Endothelial cell (in vitro differentiated cells): ENCODE measurements at places on chromosomes 7 and 10. TPM values are rescaled to one million over a fixed set of nuclear protein-coding genes. Genes with fewer than 3 reads are reported as not detected.

DNA sequence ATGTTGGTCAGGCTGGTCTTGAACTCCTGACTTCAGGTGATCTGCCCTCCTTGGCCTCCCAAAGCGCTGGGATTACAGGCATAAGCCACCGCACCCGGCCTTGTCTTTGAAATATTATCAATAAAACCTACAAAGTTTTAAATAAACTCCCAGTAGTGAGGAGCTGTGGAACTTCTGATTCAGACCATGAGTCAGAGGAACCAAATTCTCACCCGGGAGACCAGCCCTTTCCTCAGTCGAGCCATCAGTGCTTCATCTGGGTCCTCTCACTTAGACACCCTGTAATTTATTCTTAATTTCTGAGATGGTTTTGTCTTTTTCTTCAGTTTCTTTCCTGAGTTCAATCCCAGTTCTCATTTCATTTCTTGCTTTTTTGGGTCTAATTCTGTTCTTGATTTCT is 68.6 kb downstream of the DYNC2I1 start:
- H3K27ac ChIP-seq, result no peak overlapping the region
- peaks cover 61% of the 10 kb centered on the region for H3K36me3 ChIP-seq
- DNase-seq, result no peak
- H3K27me3 ChIP-seq, result peaks cover 4% of the 10 kb centered on the region
- no peaks in the 10 kb centered on the region for H3K4me1 ChIP-seq

The GPR22 gene
- total RNA-seq, result not detected

- no peak overlapping the region for H3K4me3 ChIP-seq
- peaks cover 11% of the 10 kb centered on the region for H3K27me3 ChIP-seq
- H3K4me1 ChIP-seq, result no peaks in the 10 kb centered on the region
- no peak for DNase-seq
- H3K27ac ChIP-seq, result peak overlapping the region; percentile 15
- peaks cover 3% of the 10 kb centered on the region for H3K36me3 ChIP-seq
These were observed 182.9 kb downstream of the PTPN20 start for GRCh38 chr10:47094126-47094525.

The FAM25G gene
- total RNA-seq, result not detected

- H3K4me1 ChIP-seq, result no peaks in the 10 kb centered on the region
- no peaks in the 10 kb centered on the region for H3K36me3 ChIP-seq
- peaks cover 4% of the 10 kb centered on the region for H3K27me3 ChIP-seq
- no peak for DNase-seq
- no peak overlapping the region for H3K4me3 ChIP-seq
These were observed 4.6 kb downstream of the GRID2IP start for GRCh38 chr7:6546498-6547251.

The CH25H gene
- 10.0 TPM for total RNA-seq

- H3K27me3 ChIP-seq, result no peaks in the 10 kb centered on the region
- no peak overlapping the region for H3K27ac ChIP-seq
- H3K36me3 ChIP-seq, result no peaks in the 10 kb centered on the region
- no peak for DNase-seq
These were observed 220.3 kb downstream of the SNX13 start for GRCh38 chr7:17719998-17720397.

The TBX20 gene
- 0.36 TPM for total RNA-seq

DNA sequence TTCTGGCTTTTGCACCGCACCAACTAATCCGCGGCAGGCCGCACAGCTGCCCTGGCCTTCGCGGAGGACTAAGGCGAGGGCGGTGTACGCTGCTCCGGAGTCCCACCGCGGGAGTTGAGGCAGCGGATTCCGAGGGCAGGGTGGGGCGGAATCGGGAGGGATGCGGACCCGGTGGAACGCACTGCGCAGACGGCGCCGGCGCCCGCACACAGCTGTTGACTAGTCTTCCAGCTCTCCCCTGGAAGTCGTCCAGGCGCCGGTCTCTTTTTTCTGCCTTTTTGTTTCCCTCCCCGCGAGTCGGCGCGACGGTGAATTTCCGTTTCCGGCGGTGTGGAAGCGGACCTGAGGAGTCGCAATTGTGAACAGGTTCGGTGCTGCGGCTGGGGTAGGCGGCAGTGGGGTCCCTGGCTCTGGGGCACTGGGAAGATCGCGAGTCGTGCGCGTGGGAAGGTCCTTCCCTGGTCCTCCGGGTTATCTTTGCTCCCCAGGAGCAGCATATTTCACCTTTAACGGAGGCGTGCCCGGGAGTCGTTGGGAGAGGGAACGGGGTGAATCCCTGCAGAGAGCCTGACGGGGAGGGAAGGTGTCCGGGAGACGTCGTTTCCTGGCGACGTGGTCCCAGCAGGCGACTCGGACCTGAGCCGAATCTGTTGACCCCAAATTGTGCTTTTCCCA is at the start of gene ASAH2B:
TSS of gene ASAH2B (plus strand) at position 319 of the 675 bp plus-strand sequence. CDS start 5,195 bp downstream, outside the sequence.
- peaks cover 8% of the 10 kb centered on the region for H3K27me3 ChIP-seq
- H3K4me1 ChIP-seq, result peaks cover 24% of the 10 kb centered on the region
- H3K36me3 ChIP-seq, result no peaks in the 10 kb centered on the region
- H3K27ac ChIP-seq, result peak within 1 kb of the TSS; percentile 99

DNA sequence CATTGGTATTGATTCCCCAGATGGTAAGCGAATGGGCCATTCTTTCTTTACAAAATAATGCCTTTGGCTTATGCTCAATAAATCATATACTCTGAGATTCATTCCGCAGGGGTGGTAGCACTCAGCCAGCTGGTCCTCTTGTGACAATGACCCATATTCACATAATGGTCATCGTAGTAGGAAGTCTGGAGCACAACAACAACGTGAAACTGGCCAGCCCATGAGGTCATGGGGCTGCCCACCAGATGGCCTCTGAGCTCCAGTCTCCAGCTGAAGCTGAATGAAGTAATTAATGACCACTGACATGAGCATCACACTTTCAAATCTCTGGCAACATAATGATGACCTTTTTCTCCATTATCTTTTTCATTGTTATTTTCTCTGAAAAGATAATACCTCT is 42.3 kb upstream of the SORCS1 start:
- H3K4me3 ChIP-seq, result no peak overlapping the region
- DNase-seq, result no peak
- no peaks in the 10 kb centered on the region for H3K36me3 ChIP-seq
- H3K27me3 ChIP-seq, result no peaks in the 10 kb centered on the region

DNA sequence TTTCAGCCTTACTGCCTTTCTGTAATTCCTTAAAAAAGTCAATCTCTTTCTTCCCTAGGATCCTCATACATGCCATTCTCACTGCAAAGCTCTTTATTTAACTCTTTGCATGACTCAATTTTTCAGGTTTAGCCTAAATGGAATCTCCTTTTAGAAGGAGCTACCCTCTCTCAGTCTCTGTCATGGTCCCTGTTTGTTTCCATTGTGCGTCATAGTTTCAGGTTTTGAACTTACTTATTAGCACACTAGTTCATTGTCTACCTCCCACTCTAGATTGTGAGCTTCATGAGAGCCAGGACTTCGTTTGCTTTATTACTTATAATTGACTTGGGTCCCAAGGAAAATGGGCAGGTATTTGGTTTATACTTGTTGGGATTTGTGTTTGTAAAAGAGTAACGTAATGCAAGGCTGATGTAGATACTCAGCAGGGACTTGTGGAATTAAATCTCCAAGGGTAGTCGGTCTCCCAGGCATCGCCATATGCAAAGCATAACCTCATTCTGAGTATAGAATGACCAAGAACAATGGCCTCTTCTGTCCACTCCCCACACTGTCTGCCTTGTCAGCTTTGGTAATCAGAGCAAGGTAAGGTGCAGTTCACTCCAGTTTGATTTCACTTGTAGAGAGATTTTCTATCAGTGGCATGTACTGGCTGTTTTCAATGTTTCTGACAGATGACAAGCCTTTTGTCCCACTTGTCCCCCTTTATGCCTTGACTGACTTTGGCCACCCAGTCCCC is 252.0 kb downstream of the SORCS3 start:
- no peaks in the 10 kb centered on the region for H3K27me3 ChIP-seq
- H3K4me3 ChIP-seq, result no peak overlapping the region
- DNase-seq, result no peak
- H3K36me3 ChIP-seq, result no peaks in the 10 kb centered on the region

GRCh38 chr7:2936301-2936700 is 92.2 kb upstream of the GNA12 start:
- no peak for DNase-seq
- peaks cover 5% of the 10 kb centered on the region for H3K27me3 ChIP-seq
- H3K27ac ChIP-seq, result no peak overlapping the region
- H3K36me3 ChIP-seq, result peaks cover 5% of the 10 kb centered on the region
- no peak overlapping the region for H3K4me3 ChIP-seq

DNA sequence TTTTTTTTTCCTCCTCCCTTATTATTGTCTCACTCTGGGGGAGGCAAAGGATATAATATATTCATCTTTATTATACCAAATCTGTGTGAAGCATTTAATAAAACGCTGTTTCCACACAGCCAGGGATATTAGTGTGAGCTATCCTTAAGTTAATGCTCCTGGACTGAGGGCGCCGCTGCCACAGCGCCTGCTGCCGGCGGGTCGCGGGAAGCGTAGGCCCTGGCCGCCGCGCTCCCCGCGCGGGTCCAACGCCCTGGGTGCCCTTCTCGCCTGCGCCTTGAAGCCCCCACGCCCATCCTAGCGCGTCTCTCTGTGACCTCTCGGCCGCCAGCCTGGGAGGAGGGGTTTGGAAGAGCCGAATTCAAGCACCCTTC is 9.5 kb upstream of the LBX1 start:
- H3K36me3 ChIP-seq, result no peaks in the 10 kb centered on the region
- no peak overlapping the region for H3K4me3 ChIP-seq
- DNase-seq, result peak; percentile 66
- H3K4me1 ChIP-seq, result peaks cover 14% of the 10 kb centered on the region
- peaks cover 37% of the 10 kb centered on the region for H3K27me3 ChIP-seq

GRCh38 chr10:6363511-6363910 is 160.8 kb downstream of the PFKFB3 start:
- DNase-seq, result no peak
- no peak overlapping the region for H3K4me3 ChIP-seq
- no peaks in the 10 kb centered on the region for H3K36me3 ChIP-seq
- H3K27ac ChIP-seq, result no peak overlapping the region
- peaks cover 1% of the 10 kb centered on the region for H3K27me3 ChIP-seq

- no peaks in the 10 kb centered on the region for H3K4me1 ChIP-seq
- H3K4me3 ChIP-seq, result no peak overlapping the region
- no peak for DNase-seq
- no peaks in the 10 kb centered on the region for H3K27me3 ChIP-seq
- no peak overlapping the region for H3K27ac ChIP-seq
These were observed 113.9 kb upstream of the PRR15 start for GRCh38 chr7:29449569-29450260.

GRCh38 chr7:87534072-87534471 is 58.6 kb upstream of the ABCB4 start:
- no peak overlapping the region for H3K27ac ChIP-seq
- no peak overlapping the region for H3K4me3 ChIP-seq
- no peak for DNase-seq

DNA sequence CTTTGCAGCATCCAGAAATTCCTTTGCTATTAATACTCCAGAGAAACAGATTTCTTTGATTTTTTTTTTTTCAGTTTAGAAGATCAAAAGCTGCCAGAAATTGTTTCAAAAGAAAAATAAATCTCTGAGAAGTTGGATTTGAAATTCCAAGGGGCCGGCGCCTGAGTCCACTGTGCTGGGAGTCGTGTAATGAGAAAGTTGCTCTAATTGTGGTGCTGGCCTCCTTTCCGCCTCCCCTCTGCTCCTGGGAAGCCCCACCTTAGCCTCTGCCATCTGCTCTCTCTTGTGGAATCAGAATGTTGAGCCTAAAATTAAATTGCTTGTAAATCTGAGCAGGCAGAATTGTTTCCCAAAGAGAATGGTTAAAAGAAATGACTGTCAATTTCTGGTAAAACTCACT is 93.3 kb downstream of the EMX2 start:
- DNase-seq, result no peak
- H3K36me3 ChIP-seq, result no peaks in the 10 kb centered on the region
- H3K4me1 ChIP-seq, result no peaks in the 10 kb centered on the region
- H3K4me3 ChIP-seq, result no peak overlapping the region

DNA sequence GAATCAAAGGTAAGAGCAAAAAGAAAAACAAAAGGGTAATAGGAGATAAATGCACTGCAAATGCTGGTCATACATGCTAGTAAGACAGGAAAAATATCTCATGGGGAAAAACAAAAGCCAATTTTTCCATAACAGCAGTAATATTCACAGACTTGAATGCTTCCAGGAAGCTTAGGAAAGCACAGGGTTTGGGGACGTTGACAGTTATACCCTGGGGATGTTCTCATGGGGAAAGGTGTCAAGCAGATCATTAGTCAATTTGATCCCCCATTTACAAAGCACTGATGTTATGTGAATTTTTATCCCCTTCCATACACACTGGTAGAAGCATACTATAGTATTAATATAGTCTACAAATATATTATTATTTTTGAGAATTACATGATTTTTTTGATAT is 232.7 kb downstream of the SORCS1 start:
- H3K4me3 ChIP-seq, result no peak overlapping the region
- no peak overlapping the region for H3K27ac ChIP-seq
- H3K36me3 ChIP-seq, result no peaks in the 10 kb centered on the region
- DNase-seq, result no peak
- H3K27me3 ChIP-seq, result no peaks in the 10 kb centered on the region
- H3K4me1 ChIP-seq, result peaks cover 18% of the 10 kb centered on the region

GRCh38 chr7:801940-802381 is 30.3 kb upstream of the SUN1 start:
- H3K27ac ChIP-seq, result no peak overlapping the region
- H3K36me3 ChIP-seq, result peaks cover 11% of the 10 kb centered on the region
- no peak overlapping the region for H3K4me3 ChIP-seq
- H3K27me3 ChIP-seq, result no peaks in the 10 kb centered on the region
